ENCODE measurements at places on chromosomes 1 and 21.

DNA sequence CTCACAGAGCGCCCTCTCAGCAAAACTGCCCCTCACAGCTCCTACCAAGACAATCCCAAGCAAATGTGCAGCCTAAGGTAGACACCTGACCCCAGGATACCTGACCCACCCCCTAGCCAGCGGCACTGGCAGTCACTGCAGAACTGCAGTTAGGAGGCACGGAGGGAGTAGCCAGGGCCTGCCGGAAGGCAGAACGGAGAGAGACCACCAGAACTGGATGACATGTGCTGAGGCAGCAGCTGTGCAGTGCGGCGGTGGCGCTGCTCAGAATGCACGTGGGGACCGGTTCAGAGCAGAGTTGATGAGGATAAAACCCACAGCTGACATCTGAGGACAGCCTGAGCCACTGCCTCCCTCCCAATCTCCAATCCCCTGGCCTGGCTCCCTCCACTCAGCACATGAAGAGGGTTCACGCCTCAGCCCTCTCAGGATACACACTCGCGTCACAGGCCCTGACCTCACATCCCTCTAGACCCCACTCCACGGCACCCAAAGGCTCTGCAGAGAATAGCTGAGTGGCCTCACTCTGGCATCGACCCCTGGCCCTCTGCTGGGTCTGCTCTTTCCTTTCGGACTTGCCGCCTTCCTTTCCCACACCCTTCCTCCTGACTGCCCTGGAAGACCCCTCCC is 29.6 kb downstream of the UBE2G2 start:
- no peak for DNase-seq

DNA sequence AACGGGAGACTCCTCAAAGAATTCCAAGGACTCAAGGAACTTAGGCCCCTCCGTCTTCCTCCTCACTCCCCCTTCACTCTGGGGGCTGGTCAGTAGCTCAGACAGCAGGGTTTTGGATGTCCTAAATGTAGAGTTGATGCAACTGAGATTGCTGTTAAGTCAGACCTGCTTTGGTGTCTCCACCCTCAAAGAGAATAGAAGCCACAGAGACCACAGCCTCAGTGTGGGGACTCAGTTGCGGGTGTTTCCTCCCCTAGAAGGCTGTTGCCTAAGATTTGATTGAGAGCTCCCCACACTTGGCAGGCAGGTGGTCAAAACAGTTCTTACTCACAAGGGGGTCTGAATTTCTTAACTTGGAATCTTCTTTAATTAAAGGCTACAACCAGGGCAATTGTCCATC is 7.6 kb downstream of the MAN1C1 start:
- no peak for DNase-seq

GRCh38 chr1:111880881-111881837 is 108.3 kb downstream of the KCND3 start:
- no peak for DNase-seq

GRCh38 chr21:45072738-45073300 is 1.6 kb upstream of the ADARB1 start:
- DNase-seq, result no peak

- no peak for DNase-seq
Measured at GRCh38 chr1:221562542-221563475, 179.1 kb downstream of the DUSP10 start.

All from GM10248 (cell line).